ENCODE measurements at places on chromosomes 2 and 18.

DNA sequence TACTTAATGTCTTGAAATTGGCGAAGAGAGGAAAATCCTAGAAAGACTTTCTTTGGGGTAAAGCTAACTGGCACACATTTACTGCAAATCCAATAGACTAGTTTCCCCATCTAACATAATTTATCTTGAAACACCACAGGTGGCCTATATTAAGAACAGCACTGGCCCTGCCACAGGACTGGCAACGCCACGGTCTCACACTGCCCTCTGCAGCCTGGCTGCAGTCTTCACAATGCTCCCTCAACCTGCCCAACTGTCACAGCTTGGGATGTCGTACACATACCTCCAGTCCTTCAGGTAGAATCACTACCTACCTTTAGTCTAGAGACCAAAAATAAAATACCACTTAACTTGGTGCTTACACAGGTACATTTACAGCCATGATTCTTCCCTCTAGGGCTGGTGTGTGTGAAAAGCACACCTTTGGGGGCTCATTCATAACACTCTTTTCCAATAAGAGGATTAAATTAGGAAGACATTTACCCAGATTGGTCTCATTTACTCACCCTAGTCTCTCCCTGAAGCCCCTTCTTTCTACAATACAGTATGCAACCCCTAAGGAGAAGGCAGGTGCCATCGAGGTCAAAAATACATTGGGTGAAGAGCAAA, 222.2 kb downstream of the C1D start:
- no peak for DNase-seq

DNA sequence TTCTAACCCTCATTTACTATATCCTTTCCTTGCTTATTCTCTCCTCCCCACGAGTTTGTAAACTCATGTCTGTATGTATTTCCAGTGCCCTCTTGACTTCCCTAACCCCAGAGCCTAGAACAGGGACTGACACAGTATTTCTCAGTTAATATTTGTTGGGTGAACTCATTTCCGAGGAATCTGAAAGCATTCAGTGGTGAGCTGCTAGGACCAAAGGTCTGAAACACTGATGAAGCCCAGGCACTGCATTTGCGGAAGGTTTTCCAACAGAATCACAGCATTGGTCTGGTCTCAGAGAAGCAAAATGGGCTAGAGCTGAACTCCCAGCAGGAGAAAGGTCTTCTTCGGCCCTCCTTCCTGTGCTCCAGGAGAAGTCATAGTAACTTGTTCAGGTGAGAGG, 56.8 kb downstream of the SOX11 start:
- DNase-seq = no peak

DNA sequence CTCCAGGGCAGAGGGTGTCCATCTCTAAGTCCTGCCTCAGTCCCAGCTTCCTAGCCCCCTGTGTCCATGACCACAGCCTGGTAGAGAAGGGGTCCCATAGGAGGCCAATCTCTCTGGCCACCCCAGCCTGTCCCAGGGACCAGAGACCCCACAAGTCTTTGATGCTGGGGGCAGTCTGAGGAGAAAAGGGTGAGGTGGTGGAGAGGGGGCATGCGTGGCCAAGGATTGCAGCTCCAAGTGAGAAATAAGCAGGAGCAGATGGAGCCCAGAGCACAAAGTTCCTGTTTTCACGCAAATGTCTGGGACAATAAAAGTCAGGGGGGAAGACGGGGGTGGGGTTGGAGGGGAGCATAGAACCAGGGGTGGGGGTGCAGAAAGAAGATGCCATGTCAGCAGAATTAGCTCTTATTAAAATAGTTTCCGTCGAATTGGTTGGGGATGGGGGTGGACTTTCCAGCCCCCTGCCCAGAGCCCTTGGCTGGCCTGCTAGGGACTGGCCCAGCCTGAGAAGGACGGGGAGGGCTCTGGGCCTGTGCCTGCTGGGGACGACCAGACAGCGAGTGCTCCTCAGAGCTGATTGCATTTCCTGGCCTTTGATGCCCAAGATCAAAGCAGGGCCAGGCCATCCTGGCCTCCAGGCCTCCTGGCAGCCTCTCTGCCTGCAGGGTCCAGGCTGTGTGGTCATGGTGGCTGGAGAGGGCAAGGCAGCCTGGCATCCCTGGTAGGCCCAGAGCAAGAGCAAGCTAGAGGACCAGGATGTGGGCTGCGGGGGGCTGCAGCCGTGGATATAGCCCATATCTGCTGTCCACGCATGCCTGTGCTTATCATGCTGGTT, 337.1 kb downstream of the DYSF start:
- no peak for DNase-seq

DNA sequence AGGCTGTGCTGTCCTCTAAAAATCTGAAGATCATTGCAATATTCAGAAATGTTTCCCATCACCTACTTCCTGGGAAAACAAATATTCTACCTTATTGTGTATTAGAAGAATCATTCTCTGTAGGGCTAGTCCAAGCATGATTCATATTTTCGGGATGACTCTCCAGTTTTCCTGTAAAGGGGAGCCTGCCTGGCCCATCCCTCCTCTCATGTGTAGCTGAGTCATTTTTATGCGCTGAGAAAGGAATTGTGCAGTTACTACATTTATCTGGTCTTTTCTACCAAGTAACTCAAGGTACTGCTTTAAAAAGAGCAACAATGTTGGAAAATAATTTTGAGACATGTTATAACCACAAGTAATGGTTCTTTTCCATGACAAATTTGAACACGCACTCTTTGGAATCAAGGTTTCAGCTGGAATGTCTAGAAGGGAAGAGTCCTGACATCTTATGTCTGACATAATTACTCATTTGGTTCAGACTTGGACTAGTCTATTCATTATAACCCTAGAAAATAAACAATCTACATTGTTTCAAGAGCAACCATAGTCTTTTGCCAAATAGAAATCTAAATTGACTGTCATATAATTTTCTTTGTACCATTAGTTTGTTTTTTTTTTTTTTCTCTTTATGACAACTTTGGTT, 6.6 kb downstream of the DSG3 start:
- no peak for DNase-seq

DNA sequence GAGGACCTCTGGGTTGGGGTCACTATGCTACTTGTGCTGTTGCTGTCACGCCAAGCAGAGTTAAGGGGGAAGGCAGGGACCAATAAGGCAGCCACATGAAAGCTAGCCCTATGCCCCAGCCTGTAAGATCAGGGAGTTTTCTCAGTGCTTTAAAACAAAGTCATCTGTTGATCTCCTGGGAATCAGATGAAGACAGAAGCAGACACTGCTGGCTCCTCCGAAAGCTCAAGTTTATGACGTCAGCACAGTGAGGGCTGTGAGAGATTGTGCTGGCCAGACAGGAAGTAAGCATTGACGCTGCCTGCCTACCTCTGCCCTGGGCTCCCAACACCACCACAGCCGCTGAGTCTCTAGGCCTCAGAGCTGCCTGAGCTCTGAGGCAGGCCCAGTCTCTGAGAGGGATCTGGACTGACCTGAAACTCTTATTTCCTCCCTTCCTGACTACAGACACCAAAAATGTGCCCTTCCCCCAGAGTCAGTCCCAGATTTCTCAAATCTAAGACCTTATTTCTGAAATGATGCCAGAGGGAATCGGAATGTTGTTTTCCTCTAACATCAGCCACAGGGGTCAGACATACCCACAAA, 118.1 kb upstream of the EPAS1 start:
- DNase-seq = peak; percentile 6

GRCh38 chr18:48228301-48228715, 180.9 kb downstream of the ZBTB7C start:
- DNase-seq = no peak

- peak; percentile 6 for DNase-seq
These were observed 864 bp upstream of the XPO1 start for GRCh38 chr2:61538920-61539520.

- DNase-seq = no peak
These were observed 1.3 kb downstream of the COLEC12 start for GRCh38 chr18:498931-499775.

GRCh38 chr2:44055664-44056063, 59.9 kb upstream of the LRPPRC start:
- DNase-seq = no peak

Measured in stimulated activated CD8-positive, alpha-beta memory T cell treated with anti-CD3 and anti-CD28 coated beads, Interleukin-7, amount 100 ng/mL, for 1 hour (primary cell).